Neural crest cell (in vitro differentiated cells): ENCODE measurements at places on chromosomes 2 and 18. TPM values are rescaled to one million over a fixed set of nuclear protein-coding genes. Genes with fewer than 3 reads are reported as not detected.

Gene NAT8
- total RNA-seq = not detected in 2 replicates

Gene TBC1D8
- total RNA-seq = 7.8 and 8.8 TPM in 2 replicates

Gene TUBA4B
- total RNA-seq = not detected in 2 replicates

Gene CTAGE1
- not detected in 2 replicates for total RNA-seq

Gene MAP3K19
- total RNA-seq = not detected in 2 replicates

Gene SLC23A3
- 0.34 and 1.5 TPM in 2 replicates for total RNA-seq

Gene ANKRD44
- 11.2 and 13.5 TPM in 2 replicates for total RNA-seq

Gene PIEZO2
- total RNA-seq = 15.5 and 17.0 TPM in 2 replicates

Gene NBAS
- 58.7 and 61.6 TPM in 2 replicates for total RNA-seq

Gene ARHGEF33
- total RNA-seq = 0.59 and 1.1 TPM in 2 replicates

Gene RESP18
- total RNA-seq = not detected in 2 replicates

Gene VSNL1
- 1.7 and 2.1 TPM in 2 replicates for total RNA-seq

Gene LRP2
- total RNA-seq = 27.5 and 29.4 TPM in 2 replicates

Gene C2orf78
- not detected in 2 replicates for total RNA-seq

Gene LIMS4
- 0.32 and 0.75 TPM in 2 replicates for total RNA-seq

Gene TMEM247
- total RNA-seq = not detected in 2 replicates

Gene ACTG2
- 0.39 TPM in 1 of 2 replicates, not detected in the other for total RNA-seq

Gene CXCR1
- not detected in 2 replicates for total RNA-seq
